Activated naive CD8-positive, alpha-beta T cell treated with anti-CD3 and anti-CD28 coated beads for 36 hours (primary cell): ENCODE measurements at places on chromosomes 6 and 20.

GRCh38 chr20:23419657-23419994 lies 1.7 kb downstream of the NAPB start:
- no peak for DNase-seq

GRCh38 chr6:116016846-116017545 lies 43.7 kb downstream of the FRK start:
- DNase-seq: no peak

GRCh38 chr6:40714576-40715564 lies 127.7 kb upstream of the LRFN2 start:
- DNase-seq: no peak

GRCh38 chr6:124721331-124721730 lies 240.9 kb upstream of the RNF217 start:
- no peak for DNase-seq

GRCh38 chr6:90086517-90086916 lies 192.2 kb downstream of the GJA10 start:
- DNase-seq: no peak

- DNase-seq: no peak
Measured at GRCh38 chr6:53230775-53231467, 82.3 kb upstream of the GCM1 start.

DNA sequence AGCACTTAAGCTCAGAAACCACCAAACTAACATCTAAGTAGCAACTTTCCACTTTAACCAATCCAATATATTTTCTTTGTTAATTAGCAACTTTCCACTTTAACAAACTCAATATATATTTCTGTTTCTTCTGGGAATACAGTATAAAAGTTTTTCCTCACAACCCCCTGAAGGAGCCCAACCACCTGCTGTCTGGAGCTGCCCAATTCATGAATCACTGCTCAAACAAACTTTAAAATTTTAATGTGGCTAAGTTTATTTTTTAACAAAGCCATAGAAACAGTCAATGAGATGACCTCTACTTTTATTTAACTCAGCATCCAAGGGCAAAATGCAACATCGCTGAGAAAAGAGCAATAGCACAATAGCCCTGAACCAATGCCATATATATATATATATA lies 500.1 kb downstream of the EPM2A start:
- no peak for DNase-seq

DNA sequence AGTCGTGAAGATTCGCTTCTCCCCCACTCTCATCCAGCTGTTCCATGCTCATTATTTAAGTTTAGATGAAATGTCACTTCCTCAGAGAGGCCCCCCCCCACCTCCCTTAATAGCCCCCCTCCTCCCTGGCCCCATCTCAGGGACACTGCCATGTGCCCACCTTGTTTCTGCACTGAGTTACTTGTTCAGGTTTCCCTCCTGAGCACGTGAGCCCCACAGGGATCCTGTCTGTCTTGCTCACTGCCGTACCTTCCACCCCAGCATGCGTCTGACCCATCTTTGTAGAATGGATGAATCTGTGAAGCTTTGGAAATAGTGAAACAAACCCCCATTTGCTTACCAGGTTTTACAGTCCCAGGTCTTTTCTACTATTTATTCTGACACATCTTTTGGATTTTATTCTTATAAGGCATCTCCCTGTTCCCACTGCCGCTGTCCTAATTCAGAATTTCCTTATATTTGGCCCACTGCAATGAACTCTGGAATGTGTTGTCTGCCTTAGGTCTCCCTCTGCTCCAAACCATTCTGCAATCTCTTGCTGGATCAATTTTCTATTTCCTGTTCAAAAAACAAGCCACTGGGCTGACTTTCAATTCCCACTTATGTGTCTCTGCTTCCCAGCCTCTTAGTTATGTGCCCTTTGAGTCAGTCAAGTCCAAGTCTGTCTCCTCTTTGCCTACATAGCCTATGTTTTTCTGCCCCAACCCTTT lies 136.5 kb upstream of the ECI2 start:
- no peak for DNase-seq

GRCh38 chr20:38109591-38110524 lies 55.2 kb downstream of the TGM2 start:
- no peak for DNase-seq

GRCh38 chr20:50189681-50190250 lies 864 bp upstream of the CEBPB start:
- DNase-seq: no peak

DNA sequence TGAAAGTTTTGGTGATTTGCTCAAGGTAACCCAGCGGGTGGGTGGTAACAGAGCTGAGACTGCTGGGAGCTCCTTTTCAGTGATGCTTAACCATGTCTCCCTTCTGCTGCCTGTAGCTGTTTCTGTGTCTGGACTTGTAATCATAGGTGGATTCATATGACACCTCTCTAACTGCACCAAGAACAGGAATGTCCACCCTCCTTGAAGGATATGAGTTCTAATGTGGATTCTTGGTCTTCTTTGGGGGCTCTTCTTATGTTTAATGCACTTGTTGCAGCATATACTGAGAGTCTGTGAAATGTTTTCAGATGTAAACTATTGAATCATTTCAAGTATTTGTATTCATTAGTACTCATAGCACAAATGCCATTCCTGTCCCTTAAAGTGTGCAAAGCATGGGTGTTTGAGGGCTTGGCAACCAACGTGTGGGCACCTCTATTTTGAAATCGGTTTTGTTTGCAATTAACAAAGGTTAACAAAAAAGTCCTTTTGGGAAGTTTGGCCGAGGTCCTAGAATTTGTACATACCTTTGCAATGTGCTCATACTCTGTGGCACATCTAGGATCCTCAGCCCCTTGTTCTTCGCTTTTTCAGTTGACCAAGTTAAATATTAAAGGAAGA lies 138.0 kb downstream of the SOX4 start:
- no peak for DNase-seq

DNA sequence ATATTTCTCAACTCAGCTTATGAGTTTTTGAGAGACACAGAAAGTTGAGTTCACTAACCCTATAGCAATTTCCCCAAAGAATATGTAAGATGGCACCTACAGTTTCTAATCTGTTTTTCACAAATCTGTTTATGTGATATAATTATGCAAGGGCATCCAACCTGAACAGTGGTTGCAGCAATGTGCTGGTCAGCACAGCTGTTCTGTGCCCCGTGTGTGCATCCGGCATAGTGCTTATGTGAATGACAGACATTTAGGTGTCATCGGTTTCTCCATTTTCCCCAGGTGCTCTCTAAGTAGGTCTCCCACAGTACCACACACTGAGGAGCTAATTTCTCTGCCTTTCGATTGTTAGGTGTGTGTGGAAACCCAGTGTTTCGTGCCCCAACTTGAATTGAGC lies 7.7 kb upstream of the BACH2 start:
- no peak for DNase-seq

DNA sequence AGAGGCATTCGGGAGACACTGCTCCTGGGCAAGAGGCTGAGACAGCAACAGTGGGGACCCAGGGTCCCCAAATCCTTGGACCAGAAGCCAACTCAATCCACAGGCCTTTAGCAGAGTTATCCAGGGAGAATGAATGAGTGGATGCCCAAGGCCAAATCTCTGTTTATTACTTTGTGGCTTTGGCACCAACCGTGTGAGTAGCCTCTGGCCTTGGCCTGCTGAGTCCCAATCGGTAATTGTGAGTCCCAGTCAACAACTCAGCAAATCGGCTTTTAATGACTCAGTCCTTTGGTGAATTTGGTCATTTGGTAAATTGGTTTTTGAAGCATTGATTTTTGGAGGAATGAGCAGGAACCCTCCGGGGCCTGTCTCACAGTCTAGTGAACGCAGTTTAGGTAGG lies 29.1 kb upstream of the ECI2 start:
- no peak for DNase-seq

DNA sequence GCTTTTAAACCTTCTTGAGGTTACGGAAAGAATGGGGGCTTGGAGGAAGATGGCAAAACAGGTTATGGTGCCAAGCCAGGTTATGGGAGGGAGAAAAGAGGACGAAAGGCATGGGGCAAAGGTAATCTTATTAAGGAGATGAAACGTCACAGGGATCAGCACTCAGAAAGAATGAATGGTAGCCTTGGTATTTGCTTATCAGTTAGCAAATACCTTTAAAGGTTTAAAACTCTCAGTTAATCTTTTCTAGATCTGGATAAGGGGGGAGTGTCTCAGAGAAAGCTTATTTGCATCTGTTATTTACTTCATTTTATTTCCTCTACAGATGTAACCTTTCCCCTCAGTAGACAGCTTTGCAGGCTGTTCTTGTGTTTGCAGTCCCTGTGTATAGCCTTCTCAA lies 55.5 kb upstream of the EEF1E1 start:
- no peak for DNase-seq

DNA sequence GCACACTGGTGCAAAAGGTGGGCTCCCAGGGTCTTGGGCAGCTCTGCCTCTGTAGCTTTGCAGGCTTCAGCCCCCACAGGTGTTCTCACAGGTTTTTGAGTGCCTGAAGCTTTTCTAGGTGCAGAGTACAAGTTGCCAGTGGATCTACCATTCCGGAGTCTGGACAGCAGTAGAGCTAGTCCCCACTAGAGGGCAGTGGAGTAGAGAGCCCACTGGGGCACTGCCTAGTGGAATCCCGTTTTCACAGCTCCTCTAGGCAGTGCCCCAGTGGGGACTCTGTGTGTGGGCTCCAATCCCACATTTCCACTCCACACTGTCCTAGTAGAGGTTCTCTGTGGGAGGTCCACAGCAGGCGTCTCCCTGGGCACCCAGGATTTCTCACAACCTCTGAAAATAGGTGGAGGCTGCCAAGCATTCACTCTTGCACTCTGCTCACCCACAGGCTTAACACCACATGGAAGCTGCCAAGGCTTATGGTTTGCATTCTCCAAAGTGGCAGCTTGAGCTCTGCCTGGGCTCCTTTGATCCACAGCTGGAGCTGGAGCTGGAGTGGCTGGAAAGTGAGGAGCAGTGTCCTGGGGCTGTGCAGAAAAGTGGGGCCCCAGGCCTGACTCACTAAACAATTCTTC lies 86.3 kb upstream of the PROKR2 start:
- DNase-seq: peak; percentile 8

- DNase-seq: no peak
Measured at GRCh38 chr6:99282479-99283062, 66.9 kb downstream of the FAXC start.

DNA sequence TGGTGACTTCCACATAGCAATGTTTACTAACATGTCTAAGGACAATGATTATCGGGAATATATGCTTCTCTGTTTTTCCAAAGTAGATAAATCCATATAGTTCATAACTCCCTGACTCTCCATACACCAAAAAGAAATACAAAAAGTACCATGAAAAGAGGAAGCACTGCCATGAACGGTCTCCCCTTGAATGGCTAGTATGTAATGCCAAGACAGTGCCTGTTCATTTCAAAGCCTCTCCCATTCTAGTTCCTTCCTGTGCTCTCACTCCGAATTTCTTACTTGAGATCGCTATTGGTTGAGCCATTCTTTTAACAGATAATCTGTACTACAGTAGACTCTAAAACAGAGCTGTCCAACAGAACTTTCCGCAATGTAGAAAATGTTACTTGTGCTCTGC lies 54.8 kb upstream of the EDN1 start:
- DNase-seq: no peak

DNA sequence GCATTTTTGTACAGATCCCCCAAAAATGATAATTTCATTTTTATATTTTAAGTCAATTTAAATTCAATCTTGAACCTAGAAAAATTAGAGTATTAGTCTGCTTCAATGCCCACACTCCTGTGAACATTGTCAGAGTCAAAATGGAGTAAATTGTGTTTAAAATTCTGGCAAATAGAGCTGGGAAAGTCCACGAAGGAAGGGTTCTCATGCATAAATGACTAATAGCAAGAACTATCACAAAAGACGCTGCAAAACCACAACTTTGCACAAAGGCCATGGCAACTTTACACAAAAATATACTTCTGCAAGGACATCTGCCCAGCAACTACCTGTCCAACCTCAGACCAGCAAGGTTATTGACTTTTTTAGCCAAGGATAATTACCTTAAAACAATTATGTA lies 203.2 kb upstream of the SMLR1 start:
- no peak for DNase-seq

GRCh38 chr6:106309766-106310373 lies 15.7 kb downstream of the ATG5 start:
- no peak for DNase-seq

- DNase-seq: no peak
Measured at GRCh38 chr20:23082846-23083552, 3.1 kb downstream of the CD93 start.

GRCh38 chr6:28424163-28424562 lies 19.1 kb downstream of the ZSCAN23 start:
- DNase-seq: no peak

DNA sequence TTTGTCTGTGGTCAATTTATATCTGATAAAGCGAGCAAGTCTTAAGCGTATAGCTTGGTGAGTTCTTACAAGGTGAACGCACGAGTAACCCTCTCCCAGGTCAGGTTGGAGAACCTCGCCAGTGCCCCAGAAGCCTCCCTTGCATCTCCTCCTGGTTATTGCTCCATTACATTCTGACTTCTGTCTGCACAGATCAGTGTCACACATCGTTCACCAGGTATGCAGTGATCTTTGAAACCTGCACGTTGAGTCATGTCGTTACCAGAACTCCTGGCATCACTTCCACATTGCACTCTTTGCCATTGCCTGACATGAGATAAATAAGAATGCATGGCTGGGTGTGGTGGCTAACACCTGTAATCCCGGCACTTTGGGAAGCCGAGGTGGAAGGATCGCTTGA lies 44.2 kb downstream of the AKAP12 start:
- no peak for DNase-seq

GRCh38 chr6:43052225-43052841 lies 1.3 kb downstream of the CUL7 start:
- no peak for DNase-seq

- no peak for DNase-seq
Measured at GRCh38 chr20:36932476-36933426, 18.8 kb downstream of the SAMHD1 start.

DNA sequence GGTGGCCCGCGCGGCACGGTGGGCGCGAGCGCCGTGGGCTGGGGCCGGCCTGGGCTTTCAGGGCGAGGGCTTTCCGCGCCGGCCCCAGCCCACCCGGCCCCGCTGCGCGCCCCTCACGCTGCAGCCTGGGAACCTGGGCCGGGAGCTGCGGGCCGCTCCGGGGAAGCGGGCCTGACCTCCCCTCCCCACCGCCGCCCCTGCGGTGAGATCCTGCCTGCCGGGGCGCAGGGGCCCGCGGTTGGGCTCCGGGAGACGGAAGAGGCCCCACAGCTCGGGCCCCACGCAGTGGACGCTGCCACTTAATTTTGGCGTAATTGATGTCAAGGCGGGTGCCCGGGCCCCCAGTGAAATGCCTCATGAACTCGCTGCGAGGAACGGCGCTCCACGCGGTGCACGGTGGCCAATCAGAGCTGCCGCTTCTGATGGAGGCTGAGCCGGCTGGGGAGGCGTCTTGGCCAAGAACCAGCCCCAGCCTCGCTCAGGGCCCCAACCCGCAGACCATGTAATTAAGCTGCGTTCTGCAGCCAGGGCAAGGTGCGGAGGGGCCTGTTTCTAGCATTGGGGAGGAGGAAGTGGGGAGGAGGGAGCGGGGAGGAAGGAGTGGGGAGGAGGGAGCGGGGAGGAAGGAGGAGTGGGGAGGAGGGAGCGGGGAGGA lies 96.1 kb upstream of the BHLHE23 start:
- DNase-seq: peak; percentile 77
